ENCODE measurements at places on chromosomes 13 and 19. TPM values are rescaled to one million over a fixed set of nuclear protein-coding genes. Genes with fewer than 3 reads are reported as not detected.
A peak's percentile ranks its signal among the peaks of the same experiment; 100 is the strongest.

- no peak for DNase-seq
Observed at GRCh38 chr19:44282846-44283245, 22.0 kb downstream of the ZNF235 start.

GRCh38 chr19:40614622-40615411 is 13.6 kb downstream of the LTBP4 start:
- DNase-seq, result no peak

GRCh38 chr19:47226426-47227351 is 4.3 kb downstream of the BBC3 start:
- no peak for DNase-seq

The NLRP11 gene
- not detected for total RNA-seq

DNA sequence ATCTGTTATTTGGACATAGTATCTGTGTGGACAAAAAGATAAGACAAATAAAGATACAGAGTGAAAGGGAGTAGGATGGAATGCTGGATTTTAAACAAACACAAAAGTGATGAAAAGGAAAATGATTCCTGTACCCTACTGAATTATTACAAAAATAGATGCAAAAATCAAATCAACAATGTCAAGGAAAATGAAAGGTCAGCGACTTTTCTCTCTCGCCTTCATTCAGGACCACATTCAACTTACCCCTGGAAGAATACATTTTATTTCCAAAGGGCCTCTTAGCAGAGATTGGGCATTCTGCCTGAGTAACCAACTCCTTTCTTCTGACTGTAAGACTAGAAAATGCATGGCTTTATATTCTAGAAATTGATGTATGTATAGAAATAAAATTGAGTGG is 28.8 kb upstream of the FAM124A start:
- DNase-seq, result no peak

DNA sequence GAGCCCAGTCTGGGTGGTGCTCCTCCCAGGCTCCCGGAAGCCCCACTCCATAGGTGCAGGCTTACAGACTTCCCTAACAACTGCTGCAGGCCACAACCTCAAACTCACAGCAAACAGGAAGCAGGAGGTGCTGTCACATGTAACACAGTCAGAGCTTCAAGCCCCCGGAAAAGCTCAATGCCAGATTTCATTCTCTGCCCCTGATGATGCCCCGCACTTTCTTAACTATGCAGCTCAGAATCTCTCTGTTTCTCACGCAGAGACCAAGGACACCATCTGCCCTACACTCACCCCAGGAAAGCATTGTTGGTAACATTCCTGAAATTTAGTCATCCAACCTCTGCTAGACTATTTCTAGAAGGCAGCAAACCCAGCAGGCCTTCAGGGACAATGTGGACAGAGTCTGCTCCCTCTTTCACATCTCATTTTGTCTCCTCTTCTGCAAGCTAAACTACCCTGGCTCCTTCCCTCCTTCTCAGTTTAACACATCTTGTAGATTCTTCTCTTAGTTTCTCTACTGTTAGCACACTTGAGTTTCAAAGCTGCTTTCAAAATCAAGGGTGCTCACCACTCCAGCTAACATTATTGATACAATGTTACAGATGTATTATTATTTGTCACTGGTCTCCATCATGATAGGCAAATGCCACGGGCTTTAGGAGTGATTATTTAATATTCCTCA is 162.5 kb downstream of the KCTD12 start:
- DNase-seq, result peak; percentile 13

- no peak for DNase-seq
Observed at GRCh38 chr19:15286688-15287365, 45.5 kb downstream of the BRD4 start.

The PEPD gene
- 56.7 TPM for total RNA-seq

- DNase-seq, result no peak
Observed at GRCh38 chr13:33994198-33994597, 176.2 kb downstream of the RFC3 start.

DNA sequence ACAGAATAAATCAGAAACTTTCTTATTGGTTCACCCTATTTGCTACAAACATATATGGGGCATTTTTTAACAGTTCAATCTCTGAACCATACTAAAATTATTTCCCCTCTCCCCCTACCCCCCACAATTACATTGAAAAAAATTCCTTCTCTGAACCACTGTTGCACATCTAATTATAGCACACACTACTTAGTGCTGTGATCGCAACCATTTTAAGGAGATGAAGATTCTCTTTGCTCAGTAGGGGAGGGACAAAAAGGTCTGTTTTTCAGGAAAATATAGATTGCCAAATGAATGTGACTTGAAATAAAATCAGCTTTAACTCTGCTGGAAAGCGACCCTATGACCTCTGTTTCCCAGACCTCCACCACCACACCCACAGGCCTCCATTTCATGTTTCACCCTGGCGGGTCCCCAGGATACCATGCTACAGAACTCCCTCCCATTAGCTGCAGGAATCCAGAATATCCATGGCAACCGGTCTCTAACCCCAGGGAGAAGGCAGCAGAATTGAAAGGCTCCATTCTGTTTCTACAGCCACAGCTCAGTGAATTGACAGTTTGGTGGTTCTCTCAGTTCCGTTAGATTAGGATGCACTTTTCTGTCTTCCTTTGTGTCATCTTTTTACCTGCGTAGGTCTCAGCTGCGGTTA is 286.3 kb downstream of the TBC1D4 start:
- no peak for DNase-seq

- no peak for DNase-seq
Observed at GRCh38 chr13:97388373-97388772, 45.6 kb upstream of the RAP2A start.

DNA sequence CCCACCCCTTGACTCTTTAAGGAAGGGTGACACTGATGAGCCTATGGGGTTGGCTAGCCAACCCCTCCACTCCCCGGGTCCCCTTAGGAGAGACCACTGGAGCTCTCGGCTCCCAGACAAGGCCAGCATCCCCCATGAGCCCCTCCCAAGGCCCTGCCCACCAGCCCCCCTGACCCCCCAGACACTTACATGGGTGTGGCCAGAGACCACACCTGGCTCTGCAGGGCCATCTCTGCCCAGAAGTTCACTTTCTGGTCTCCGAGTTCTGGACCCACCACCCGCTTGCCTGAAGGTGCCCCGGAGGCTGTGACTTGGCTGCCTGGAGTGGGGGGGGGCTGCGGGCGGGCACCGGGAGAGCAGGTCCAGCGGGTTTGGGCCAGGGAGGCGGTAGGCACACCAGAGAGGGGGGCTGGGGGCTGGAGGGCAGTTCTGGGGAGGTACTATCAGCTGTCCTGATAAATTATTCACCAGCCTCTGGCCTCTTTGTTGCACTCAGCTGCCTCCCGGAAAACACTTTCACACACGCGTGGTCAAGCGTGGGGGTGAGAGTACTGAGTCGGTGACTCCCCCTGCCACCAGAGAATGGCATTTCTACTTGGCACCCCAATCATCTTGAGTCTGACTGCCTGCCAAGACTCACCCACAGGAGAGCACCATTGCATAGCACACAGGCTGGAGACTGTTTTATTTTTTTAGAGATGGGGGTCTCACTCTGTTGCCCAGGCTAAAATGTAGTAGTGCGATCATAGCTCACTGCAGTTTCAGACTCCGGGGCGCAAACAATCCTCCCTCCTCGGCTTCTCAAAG is at the start of gene PALM3:
PALM3 (minus strand) TSS at position 326 of the 807 bp plus-strand sequence; CDS start at position 230, 96 bp downstream.
- DNase-seq, result peak; percentile 67

Data from epithelial cell of proximal tubule (primary cell).